ENCODE measurements at places on chromosomes 3 and 15. TPM values are rescaled to one million over a fixed set of nuclear protein-coding genes. Genes with fewer than 3 reads are reported as not detected.
A peak's percentile ranks its signal among the peaks of the same experiment; 100 is the strongest.

Gene PRSS50
- total RNA-seq = 0.38 TPM

- H3K36me3 ChIP-seq = no peaks in the 10 kb centered on the region
- no peaks in the 10 kb centered on the region for H3K27me3 ChIP-seq
- no peak overlapping the region for H3K27ac ChIP-seq
- DNase-seq = peak; percentile 66
- no peaks in the 10 kb centered on the region for H3K4me1 ChIP-seq
- H3K4me3 ChIP-seq = no peak overlapping the region
Measured at GRCh38 chr15:70362886-70363285, 265.2 kb upstream of the TLE3 start.

DNA sequence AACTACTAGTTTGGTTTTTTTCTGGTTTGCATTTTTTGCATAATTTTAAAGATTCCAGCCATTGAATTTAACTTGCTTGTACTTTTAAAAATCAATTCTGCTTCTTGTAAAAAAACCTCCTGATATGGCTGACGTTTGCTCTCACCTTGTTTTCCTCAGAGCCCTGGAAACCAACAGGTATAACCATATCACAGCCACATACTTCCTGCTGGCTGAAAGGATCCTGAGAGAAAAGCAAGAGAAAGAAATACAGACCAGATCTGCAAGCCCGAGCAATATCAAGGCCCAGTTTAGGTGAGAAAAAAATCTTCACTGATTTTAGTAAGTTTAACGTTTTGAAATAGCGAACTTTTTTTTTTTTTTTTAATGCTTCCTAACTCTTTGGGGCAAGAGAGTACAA, 56.8 kb downstream of the SNRK start:
- H3K36me3 ChIP-seq = peaks cover 69% of the 10 kb centered on the region
- peaks cover 14% of the 10 kb centered on the region for H3K4me1 ChIP-seq
- H3K27me3 ChIP-seq = peaks cover 4% of the 10 kb centered on the region
- no peak overlapping the region for H3K27ac ChIP-seq

- H3K27ac ChIP-seq = no peak overlapping the region
- peaks cover 11% of the 10 kb centered on the region for H3K4me1 ChIP-seq
- H3K4me3 ChIP-seq = no peak overlapping the region
- DNase-seq = no peak
Measured at GRCh38 chr15:38559636-38560307, 4.8 kb downstream of the RASGRP1 start.

- no peaks in the 10 kb centered on the region for H3K36me3 ChIP-seq
- no peaks in the 10 kb centered on the region for H3K4me1 ChIP-seq
- no peak overlapping the region for H3K4me3 ChIP-seq
- H3K27ac ChIP-seq = no peak overlapping the region
Measured at GRCh38 chr3:55963601-55964000, 476.5 kb upstream of the WNT5A start.

Gene NT5DC2
- total RNA-seq = 252 TPM

Gene DUOXA2
- not detected for total RNA-seq

Gene NRROS
- 18.6 TPM for total RNA-seq

GRCh38 chr15:76006136-76006778, 6.0 kb downstream of the NRG4 start:
- no peak for DNase-seq
- H3K4me3 ChIP-seq = no peak overlapping the region
- no peaks in the 10 kb centered on the region for H3K36me3 ChIP-seq
- no peaks in the 10 kb centered on the region for H3K27me3 ChIP-seq

Gene HOMER2
- total RNA-seq = 3.0 TPM

DNA sequence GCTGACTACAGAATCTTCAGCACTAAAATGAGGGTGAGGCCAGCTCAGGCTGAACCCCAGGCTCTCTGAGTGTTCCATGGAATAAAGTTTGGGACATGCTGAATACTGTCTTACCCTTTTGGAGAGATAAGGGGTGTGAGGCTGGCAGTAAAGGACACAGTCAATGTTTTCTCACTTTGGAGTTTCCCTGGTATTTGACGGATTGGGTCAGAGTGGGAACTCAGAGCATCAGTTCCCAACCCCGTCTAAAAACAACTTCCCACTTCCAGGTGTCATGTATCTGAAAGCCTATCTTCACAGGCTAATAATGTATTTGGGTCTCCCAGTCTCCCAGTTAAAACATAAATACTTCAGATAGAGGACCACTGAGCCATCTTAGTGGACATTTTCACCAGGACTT, 180.7 kb downstream of the TLE3 start:
- no peaks in the 10 kb centered on the region for H3K36me3 ChIP-seq
- no peak overlapping the region for H3K4me3 ChIP-seq
- peaks cover 2% of the 10 kb centered on the region for H3K27me3 ChIP-seq
- H3K4me1 ChIP-seq = peaks cover 45% of the 10 kb centered on the region
- no peak for DNase-seq

Gene PRR20G
- total RNA-seq = not detected

GRCh38 chr3:159128628-159129027, 326.8 kb downstream of the MFSD1 start:
- H3K27me3 ChIP-seq = no peaks in the 10 kb centered on the region
- no peak overlapping the region for H3K27ac ChIP-seq
- no peak for DNase-seq
- H3K4me1 ChIP-seq = peaks cover 11% of the 10 kb centered on the region
- no peaks in the 10 kb centered on the region for H3K36me3 ChIP-seq

DNA sequence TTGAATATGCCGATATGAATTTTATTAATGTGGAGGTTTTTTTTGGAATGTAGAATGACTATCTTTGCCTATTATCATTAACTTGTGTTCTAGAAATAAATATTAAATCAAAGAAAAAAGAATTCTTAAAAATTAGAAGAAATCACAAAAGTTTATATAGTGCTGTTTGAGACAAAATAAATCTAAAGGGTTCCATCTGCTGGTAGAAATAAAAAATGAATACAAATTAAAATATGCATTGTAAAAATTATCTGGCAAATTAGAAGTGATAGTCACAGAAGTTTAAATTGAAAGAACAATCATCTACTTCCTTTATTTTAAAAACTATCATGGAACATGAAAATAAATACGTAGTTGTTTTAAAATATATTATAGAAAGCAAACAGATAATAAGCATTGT, 22.7 kb upstream of the ZBTB20 start:
- H3K4me3 ChIP-seq = no peak overlapping the region
- H3K27me3 ChIP-seq = no peaks in the 10 kb centered on the region
- H3K36me3 ChIP-seq = no peaks in the 10 kb centered on the region
- H3K27ac ChIP-seq = no peak overlapping the region

- peaks cover 6% of the 10 kb centered on the region for H3K27me3 ChIP-seq
- no peak overlapping the region for H3K4me3 ChIP-seq
- DNase-seq = no peak
- peaks cover 31% of the 10 kb centered on the region for H3K4me1 ChIP-seq
- H3K27ac ChIP-seq = no peak overlapping the region
- peaks cover 11% of the 10 kb centered on the region for H3K36me3 ChIP-seq
Measured at GRCh38 chr3:188510366-188510765, 356.4 kb downstream of the LPP start.

DNA sequence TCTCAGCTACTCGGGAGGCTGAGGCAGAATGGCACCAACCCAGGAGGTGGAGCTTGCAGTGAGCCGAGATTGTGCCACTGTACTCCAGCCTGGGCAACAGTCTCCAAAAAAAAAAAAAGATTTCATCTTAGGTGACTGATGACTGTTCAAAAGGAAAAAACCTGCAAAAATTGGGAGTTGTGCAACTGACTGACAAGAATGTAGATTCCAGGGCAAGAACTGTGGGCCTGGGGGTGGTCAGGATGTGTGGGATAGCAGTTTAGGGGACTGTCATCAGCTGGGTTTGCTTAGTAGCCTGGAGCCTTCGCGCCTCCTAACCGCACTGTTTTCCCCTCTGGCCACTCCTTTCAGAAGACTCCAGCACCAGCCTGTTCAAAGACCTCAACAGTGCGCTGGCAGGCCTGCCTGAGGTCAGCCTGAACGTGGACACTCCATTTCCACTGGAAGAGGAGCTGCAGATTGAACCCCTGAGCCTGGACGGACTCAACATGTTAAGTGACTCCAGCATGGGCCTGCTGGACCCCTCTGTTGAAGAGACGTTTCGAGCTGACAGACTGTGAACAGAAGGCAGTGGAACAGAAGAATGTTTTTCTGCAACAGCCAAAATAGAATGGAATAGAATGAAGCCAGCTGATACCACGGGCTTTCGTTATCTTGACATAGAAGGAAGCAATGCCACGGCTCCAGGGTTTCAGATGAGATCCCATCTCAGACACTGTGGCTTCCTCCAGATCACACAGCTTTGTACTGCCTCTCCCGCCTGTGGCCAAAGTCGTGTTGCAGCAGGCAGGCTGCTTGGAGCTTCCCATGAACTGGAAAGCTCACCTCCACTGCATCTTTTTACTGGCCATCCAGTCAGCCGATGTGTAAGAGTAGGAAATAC, 75.3 kb upstream of the BLM start:
- peaks cover 7% of the 10 kb centered on the region for H3K27me3 ChIP-seq
- peaks cover 32% of the 10 kb centered on the region for H3K36me3 ChIP-seq
- H3K4me1 ChIP-seq = peaks cover 20% of the 10 kb centered on the region
- H3K4me3 ChIP-seq = no peak overlapping the region
- H3K27ac ChIP-seq = no peak overlapping the region
